ENCODE measurements at places on chromosomes 4 and X.

- DNase-seq = peak; percentile 65
Measured at GRCh38 chr4:169397762-169398161, 127.0 kb upstream of the SH3RF1 start.

GRCh38 chrX:136708348-136708747, 60.4 kb downstream of the CD40LG start:
- DNase-seq = no peak

- no peak for DNase-seq
Measured at GRCh38 chrX:3621414-3621813, 92.0 kb downstream of the PRKX start.

GRCh38 chr4:153364061-153364460, 19.6 kb downstream of the MND1 start:
- DNase-seq = no peak

DNA sequence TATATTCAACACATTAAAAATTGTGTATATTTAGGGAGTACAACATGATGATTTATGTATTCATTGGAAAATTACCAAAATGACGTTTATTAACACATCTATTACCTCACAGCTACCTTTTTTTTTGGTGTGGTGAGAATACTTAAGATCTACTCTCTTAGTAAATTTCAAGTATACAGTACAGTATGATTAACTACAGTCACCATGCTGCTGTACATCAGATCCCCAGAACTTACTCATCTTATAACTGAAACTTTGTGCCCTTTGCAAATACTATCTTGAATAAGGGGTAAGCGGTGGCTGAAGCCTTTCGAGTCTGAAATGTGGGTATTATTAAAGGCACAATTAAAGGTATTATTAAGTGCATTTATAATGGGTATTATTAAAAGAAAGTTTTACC, 976 bp downstream of the PHKA1 start:
- DNase-seq = peak; percentile 0

GRCh38 chrX:75968293-75968692, 183.2 kb upstream of the MAGEE2 start:
- no peak for DNase-seq

DNA sequence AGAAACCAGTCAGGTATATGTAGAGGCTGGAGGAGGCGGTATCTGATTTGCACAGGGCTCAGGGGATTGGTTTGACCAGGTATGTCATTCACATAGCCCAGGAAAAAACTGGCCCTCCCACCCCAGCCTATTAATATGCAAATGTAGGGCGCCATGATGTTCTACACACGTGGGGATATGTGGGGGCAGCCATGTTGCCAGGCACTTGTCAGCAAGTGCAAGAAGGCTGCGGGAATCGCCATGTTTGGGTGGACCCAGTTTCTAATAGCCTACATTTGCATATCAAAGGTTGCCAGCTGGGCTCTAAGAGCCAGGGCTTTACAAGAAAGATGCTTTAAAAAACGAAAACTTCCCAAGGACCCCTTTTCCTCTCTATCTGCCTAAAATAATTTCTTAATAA, 335.1 kb downstream of the SMARCA1 start:
- no peak for DNase-seq

DNA sequence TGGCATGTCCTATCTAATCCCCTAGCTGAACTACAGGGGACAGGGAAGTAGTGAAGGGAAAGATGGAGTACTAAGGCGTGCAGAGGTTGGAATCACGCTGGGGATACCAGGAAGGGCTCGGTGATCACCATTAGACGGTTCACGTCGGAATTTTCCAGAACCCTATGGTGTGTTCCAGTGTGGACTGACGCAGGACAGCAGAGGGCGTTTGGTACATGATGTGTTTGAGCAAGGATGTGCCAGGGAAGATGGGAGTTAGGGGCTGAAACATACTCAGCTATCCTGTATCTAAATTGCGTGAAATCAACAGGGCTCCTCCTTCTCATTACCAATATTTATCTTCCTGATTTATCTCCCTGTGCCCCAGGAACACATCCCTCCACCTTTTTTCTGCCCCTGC, 33.7 kb downstream of the PRPS2 start:
- DNase-seq = no peak

GRCh38 chrX:23631136-23631535, 36.2 kb upstream of the PRDX4 start:
- no peak for DNase-seq

DNA sequence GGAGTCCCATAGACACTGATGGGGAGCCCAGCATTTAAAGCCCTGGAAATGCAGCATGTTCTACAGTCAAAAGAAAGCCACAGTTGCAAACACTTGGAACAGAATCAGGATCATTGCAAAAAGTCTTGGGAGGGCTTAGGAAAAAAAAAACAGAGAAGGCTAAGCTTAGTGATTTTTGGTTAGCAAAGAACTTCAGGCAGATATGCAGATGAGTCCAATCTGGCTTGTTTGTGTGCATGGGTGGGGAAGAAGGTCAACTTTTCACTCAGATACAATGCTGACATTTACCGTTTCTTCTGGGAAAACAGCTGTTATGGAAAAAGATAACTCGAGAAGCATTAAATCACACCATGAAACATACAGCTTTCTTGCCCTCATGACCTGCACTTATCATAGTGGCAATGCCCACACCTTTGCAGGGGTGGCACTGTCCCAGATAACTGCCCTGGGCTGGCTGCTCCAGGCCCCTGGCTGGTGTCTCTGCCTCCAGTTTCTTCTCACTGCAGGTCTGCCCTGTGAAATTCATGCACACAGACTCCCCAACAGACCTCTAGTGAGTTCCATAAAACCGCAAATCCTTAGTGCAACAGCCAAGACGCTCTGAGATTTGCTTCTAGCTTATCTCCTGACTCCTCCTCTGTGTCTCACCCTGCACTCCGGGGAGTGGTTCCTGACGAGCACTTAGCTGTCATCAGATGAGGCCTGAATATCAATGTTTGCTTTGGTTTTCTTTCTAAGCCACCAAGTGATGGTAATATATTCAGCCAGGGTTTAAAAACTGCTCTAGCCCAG, 99.2 kb downstream of the DRD5 start:
- peak; percentile 70 for DNase-seq

- DNase-seq = no peak
Measured at GRCh38 chrX:121902463-121902862, 855.1 kb downstream of the GLUD2 start.

GRCh38 chr4:44157611-44158277, 290.9 kb downstream of the KCTD8 start:
- peak; percentile 60 for DNase-seq

DNA sequence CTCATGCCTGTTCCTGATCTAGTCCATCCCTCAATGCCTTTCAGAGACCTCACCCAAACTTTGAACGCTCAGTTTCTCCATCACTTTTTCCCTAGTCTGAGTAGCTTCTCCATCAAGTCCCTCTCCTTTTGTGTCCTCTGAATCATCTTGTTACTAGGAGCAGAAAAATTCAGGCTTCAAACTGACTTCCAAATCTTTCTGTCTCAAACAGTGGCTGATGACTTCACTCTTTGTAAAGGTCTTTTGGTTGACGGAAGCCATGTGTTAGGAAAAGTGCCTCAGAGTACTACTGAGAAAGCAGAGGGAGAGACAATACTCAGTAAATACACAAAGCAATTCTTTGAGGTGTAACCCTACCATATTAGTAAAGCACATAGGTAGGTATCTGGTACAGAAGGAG, 65.7 kb upstream of the CAMK2D start:
- no peak for DNase-seq

- DNase-seq = peak; percentile 2
Measured at GRCh38 chrX:19057856-19058255, 64.4 kb downstream of the ADGRG2 start.

- peak; percentile 51 for DNase-seq
Measured at GRCh38 chr4:169147191-169147590, 123.6 kb downstream of the SH3RF1 start.

DNA sequence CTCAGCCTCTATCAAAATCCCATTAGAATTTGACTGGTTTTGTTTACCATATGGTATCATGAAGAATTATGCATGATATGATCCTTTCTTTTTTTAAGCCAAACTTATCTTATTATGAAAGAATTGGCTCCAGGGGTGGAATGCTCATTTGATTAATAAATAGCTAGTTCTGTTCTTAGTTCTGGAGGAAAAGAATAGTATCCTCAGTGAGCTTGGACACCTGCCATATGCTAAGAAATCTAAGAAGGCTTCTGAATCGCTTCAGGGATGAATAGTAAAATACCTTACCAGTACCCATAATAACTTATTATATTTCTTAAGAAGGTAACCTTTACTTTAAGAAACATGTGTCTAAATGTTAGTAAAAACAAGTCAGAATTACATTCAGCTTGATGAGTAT, 803.6 kb downstream of the ADGRL3 start:
- DNase-seq = no peak

DNA sequence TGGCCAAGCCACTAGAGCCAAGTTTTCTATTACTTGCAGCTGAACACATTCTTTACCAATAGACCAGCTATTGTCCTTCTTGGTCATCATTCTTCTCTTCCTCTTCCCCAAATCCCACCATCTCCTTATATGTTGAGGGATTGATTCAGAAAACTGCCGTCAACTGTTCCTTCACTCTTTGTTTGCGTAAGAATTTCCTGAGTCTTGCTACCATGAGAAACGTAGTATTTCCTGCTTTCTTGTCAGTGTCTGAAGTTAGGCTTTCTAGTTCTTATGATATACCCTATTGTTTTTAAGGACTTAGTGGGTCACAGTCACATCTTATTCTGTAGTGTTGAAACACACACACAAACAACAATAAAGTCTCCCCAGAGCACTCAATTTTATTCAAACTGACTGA, 20.1 kb downstream of the IGFBP7 start:
- DNase-seq = no peak

DNA sequence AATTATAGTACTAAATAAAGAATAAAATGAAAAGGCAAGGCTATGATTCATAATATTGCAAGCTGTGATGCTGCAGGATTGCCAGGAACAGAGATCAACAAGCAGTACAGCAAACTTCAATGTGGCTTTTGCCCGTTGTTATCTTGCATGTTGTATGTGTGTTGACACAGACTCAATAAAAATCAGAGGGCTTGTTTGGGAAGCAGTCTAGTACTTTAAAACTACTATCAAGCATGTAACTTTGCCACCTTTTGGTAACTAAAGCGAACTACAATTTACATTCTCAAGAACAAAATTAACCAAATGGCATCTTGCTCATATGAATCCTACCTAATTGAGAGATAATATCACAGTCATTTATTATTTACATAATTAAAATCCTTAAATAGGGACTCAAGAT, 79.8 kb upstream of the GPM6A start:
- peak; percentile 38 for DNase-seq

- DNase-seq = peak; percentile 77
Measured at GRCh38 chr4:125849869-125850268, 535.1 kb downstream of the FAT4 start.

- no peak for DNase-seq
Measured at GRCh38 chr4:8765084-8765483, 106.6 kb downstream of the HMX1 start.

- DNase-seq = peak; percentile 54
Measured at GRCh38 chr4:86960557-86960961, 25.7 kb downstream of the AFF1 start.

- no peak for DNase-seq
Measured at GRCh38 chr4:176030391-176030790, 35.2 kb upstream of the WDR17 start.

DNA sequence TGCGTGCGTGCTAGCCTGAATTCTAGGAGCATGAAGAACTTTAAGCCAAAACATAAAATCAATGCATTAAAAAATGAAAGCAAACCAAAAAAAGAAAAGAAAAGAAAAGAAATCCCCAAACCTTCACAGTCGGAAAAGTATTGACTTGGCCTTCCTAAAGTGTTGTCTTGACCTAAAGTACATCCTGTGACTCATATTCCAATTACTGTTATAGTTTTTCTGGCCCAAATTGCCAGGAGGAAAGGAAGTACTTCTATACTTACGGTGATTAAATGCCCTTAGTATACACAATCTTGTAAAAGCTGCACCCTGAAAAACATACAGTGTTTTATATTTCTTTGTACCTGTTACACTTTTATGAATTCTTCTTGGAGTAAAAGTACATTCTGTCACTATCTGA, 512.8 kb downstream of the ANKRD50 start:
- peak; percentile 72 for DNase-seq

DNA sequence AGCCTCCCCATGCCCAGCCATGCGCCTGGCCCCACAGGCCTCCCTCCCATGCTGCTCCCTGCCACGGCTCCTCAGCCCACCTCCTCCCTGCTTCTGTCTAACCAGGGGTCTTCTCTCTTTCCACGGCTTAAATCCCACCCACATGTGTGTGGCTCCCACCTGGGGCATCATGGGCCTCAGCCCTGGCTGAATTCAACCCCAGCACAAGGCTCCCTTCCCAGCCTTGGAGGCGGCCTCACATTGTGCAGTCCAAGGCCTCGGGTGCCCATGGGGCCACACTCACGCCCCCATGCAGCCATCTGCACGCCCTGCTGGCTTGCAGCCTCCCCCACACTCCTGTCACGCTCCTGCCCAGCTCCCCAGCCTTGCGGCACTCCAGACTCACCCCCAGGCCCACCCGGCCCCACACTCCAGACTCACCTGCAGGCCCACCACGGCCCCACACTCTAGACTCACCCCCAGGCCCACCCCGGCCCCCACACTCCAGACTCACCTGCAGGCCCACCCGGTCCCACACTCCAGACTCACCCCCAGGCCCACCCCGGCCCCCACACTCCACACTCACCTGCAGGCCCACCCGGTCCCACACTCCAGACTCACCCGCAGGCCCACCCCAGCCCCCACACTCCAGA, 27.0 kb downstream of the MAEA start:
- no peak for DNase-seq

DNA sequence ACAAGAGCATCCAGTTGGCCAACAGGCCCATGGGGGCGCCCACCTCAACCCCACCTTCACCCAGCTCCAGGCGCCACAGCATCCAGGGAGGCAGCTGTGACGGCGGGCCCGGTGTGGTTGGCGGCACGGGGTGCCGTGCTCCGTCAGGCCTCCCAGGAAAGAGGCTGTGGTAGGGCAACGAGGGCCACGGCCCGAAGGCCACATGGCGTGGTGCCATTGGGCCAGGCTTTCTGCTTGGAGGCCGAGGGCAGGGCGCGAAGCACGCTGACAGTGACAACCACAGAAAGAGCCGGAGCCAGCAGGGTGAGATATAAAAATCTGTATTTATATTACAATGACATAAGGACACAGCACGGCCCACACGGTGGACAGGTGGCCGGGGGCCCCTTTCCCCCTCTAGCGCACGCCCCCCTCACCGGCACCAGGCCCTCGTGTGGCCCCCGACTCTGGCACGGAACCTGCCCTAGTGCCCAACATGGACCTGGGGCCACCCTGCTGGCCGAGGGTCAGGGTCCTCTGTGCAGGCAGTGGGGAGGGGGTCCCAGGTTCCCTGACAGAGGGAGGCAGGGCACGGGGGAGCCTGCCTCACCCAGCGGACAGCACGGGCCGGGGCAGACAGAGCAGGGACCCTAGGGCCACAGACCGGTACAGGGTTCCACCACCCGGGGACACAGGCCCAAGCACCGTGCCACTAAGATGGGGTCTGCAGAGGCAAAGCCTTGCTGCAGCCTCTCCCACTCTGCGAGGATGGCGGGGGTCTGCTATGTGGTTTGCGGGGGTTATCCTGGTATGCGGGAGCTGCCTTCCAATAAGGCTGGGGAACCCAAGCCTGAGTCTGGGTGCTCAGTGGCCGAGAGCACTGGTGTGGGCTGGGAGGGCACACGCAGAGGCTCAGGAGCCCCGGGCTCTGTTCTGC, 5.5 kb upstream of the HAUS3 start:
- no peak for DNase-seq

Measured in iris pigment epithelial cell (primary cell).